ENCODE measurements at places on chromosomes 3 and 15.

GRCh38 chr15:62957130-62957529 is 85.4 kb upstream of the TPM1 start:
- no peak for DNase-seq

- no peak for DNase-seq
These were observed 5.4 kb downstream of the ZIC1 start for GRCh38 chr3:147414390-147415138.

- DNase-seq: no peak
These were observed 205.0 kb downstream of the LPP start for GRCh38 chr3:188358787-188359493.

DNA sequence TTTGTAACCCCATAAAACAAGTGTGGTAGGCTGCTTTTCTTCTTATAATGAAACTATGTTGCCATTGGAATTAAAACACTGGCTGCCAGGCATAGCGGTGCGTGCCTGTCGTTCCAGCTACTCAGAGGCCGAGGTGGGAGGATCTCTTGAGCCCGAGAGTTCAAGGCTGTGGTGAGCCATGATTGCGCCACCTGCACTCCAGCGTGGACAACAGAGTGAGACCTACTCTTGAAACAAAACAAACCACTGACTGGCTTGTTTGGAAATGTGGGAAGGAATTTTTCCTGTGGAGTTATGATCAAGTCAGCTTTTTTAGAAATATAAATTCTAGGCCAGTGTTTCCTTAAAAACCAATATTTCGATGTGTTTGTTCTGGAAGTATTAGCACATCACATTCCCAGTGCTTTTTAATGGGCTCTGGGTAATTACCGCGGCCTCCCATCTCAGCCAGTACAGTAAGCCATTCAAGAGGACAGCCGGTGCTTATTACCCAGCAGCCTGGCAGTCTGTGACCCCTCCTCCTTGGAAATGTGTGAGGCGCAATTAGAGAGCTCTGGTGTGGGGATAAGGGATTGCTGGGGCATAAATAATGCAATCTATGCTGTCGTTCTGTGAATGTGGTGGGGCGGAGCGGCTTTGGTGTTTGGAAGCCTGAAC is 58.3 kb upstream of the TRAK1 start:
- DNase-seq: no peak

DNA sequence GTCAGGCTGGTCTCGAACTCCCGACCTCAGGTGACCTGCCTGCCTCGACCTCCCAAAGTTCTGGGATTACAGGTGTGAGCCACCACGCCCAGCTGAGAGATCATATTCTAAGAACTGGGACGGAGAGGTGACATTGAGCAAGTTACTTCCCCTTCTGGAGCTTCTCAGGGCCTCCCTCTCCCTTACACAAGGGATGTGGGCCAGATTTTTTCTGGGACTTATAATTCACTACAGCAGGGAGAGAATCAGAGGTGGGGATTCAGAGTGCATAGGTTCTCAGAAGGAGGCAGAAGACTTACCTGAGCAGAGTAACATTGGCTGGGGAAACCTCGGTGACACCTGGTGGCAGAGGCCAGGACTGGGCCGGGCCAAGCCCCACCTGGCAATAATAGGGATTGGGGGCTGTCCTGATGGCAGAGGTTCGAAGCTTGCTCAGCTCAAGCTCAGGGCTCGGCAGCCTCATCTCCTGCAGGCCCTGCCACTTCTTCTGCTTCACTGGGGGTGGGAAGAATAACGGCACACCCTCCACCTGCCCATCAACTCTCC is 6.8 kb downstream of the LTK start:
- no peak for DNase-seq
